Left colon (tissue), 2 donors: ENCODE measurements at places on chromosomes 3 and 15. TPM values are rescaled to one million over a fixed set of nuclear protein-coding genes. Genes with fewer than 3 reads are reported as not detected.
A peak's percentile ranks its signal among the peaks of the same experiment; 100 is the strongest.

DNA sequence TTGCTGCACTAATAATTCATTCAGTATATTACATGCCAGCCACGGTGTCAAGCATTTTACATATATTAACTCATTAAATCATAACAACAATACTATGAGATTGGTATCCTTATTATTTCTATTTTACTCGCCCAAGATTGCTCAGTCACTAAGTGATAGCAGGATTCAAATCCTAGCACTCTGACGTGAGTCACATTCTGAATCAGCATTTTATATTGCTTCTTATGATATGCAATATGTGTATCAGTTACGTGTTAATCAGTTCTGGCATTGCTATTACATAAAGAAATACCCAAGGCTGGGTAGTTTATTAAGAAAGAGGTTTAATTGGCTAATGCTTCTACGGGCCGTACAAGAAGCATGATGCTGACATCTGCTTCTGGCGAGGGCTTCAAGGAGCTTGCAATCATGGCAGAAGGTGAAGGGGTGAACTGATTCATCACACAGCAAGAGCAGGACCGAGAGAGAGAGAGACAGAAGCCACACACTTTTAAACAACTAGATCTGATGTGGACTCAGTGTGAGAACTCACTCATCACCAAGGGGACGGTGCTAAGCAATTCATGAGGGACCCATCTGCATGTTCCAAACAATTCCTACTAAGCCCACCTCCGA, 166.5 kb upstream of the TMCO5A start:
- no peak for DNase-seq

GRCh38 chr15:57758560-57758959, 52.0 kb downstream of the POLR2M start:
- no peak for DNase-seq

GRCh38 chr3:9534429-9534828, 19.2 kb downstream of the LHFPL4 start:
- no peak for DNase-seq

DNA sequence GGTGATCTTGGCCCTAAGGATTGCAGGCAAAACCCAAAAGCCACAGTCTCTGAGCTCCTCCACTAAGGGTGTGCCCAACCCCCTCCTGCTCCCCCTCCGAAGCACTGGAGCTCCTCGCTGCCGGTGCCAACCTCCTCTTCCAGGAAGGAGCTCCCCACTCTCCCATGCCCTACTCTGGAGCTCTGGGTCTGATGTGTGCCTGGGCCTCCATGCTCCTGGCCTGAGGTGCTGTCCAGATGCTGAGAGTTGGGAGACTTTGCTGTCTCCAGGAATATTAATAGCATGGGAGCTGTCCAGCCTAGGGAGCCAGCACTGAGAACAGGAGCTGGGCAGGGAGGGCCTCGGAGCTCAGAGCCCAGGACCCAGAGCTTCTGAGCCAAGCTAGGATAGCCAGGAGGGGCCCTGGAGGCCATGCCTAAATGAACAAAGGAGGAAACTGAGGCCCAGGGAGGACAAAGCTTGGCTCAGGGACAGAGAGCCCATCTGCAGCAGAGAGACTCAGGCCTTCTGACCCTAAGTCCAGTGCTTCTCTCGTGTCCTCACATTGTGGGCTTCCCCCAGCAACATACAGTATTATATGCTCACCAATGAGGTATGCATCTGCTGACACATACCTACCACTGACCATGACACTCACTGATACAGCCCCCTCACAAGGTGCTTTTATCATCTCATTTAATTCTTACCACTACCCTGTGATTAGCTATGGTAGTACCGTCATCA, 36.9 kb upstream of the HERC1 start:
- DNase-seq, result peak; percentile 24

DNA sequence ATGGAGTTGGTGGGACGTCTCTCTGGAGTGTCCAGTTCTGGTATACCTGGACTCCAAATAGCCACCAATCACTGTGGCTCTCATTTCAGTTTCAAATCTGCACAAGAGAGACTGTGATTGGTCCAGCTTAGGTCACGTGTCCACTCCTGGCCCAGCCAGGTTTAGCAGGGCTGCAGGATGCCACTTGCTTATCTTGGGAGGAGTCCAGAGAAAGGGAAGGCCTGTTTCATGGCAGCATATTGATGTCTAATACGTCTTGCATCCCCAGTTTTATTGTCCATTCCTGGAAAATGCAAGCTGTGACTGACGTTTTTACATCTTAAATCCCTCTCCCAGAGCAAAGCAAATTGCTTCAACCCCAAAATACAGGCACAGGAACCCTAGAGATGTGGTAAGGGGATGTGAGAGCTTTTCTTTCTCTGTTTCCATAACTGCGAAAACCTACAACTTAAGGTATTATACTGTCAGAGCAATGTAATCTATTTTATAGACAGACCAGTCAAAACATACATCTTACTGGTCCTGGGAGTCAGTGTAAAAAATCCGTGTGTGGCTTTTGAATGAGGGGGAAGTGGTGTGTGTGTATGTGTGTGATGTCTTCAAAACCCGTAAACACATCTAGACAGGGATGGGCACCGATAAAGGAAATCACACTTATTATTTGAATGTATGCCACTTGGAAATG, 274.4 kb downstream of the TLE3 start:
- DNase-seq, result no peak

DNA sequence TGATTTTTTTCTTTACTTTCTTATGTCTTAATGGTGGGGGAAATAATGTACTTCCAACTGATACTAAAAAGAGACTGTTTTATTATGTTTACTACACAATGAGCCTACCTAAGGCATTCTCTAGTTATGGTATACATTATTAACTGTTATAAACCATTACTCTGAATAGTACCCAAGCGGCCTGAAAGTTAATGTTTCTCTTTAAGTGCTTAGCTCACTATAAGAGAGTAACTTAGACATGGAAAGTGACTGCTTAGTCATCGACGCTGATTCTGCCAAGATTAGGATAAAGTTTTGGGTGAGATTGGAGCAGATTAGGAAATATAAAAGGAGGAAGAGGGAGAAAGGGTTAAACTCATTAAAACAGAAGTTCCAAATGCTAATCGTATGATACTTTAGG, 365.0 kb downstream of the NLGN1 start:
- no peak for DNase-seq

GRCh38 chr3:46843508-46843907, 19.7 kb downstream of the MYL3 start:
- no peak for DNase-seq

- DNase-seq, result no peak
Measured at GRCh38 chr3:188320757-188321156, 166.8 kb downstream of the LPP start.

DNA sequence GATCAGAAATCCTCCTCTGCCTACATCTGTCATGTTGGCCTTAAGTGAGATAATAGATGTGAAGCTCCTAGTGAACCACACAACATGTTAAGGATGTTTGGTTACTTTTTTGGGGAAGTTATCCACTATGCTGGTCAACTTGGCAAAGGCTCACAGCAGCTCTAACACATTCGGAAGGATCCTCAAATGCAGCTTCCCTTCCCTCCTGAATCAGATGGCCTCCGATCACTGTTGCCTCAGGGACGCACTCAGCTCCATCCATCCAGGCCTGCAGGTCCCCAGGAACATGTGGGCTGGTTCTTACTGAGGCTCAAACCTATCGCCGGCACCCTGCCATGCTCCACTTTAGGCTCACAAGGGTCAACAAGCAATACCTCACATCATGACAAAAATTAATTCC, 67.9 kb downstream of the CORO2B start:
- no peak for DNase-seq

- no peak for DNase-seq
Measured at GRCh38 chr3:108159105-108159504, 63.1 kb downstream of the IFT57 start.

- no peak for DNase-seq
Measured at GRCh38 chr3:122705379-122705778, 24.7 kb downstream of the PARP14 start.

DNA sequence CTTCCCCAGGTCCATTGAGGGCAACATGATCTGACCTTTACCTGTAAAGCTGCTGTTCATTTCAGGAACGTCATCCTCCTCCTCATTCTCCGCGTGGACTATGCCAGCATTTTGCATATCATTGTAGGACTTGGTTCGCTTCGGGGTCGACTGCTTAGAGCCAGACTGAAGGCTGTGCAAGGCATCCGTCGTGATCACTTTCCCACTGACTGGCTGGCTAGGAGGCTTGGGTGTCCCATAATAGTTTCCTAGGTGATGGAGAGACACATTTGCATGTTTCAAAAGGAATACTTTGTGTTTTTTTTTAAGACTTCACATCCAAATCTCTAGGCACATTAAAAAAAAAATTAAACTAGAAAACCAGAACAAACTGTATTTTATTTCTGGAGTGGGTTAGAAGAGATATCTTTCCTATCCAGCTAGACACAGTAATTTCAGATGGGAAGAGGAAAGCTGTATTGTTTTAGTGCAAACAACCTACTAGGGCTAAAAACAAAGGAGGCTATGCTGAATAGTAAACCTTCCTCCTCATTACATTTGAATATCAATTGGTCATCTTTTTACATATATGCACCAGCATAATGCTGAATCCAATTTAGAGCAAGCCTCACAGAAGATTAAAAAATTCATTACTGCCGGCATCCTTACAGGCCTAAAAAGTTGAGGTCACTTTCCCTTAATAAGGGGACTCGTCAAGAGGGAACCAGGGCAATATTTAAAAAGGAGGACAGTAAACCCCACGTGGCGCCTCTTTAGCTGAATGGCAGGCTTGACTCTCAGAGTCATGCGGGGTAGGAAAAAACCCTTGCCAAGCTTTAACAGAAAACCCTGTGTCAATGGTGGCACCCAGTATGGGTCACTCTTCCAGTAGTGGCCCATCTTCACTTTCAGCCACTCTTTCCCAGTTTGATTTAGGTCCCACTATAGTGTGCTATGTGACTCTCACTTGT, 559.9 kb downstream of the MAGI1 start:
- no peak for DNase-seq

DNA sequence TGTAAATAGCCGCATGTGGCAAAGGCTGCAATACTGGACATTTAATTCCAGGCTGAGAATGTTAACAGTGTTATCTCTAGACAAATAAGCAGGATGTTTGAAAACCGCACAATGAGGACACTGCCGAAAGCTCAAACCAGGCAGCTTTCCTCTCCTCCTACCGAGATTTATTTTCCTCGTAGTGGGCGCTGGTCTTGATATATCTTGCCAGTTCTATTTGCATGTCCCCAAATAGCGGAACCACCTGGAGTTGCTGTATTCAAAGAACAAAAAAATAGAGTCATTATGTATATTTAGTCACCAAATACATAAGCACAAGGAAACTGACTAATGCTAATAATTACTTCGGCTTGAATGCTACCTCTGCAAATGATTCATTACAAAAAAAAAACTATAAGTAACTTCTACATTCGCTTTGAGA, 46.5 kb downstream of the CYFIP1 start:
- no peak for DNase-seq

The FOXB1 gene
- total RNA-seq, result not detected

The STX19 gene
- total RNA-seq, result 23.4 TPM

The CERS3 gene
- not detected for total RNA-seq

The CCDC174 gene
- total RNA-seq, result 18.5 TPM

The VPS33B gene
- total RNA-seq, result 15.1 TPM

The CATSPER2 gene
- total RNA-seq, result 11.8 TPM
